ENCODE measurements at places on chromosomes 16 and 17. TPM values are rescaled to one million over a fixed set of nuclear protein-coding genes. Genes with fewer than 3 reads are reported as not detected.
A peak's percentile ranks its signal among the peaks of the same experiment; 100 is the strongest.

The LPCAT2 gene
- total RNA-seq, result 35.8 TPM

The GCGR gene
- not detected for total RNA-seq

The RNF222 gene
- total RNA-seq, result not detected

DNA sequence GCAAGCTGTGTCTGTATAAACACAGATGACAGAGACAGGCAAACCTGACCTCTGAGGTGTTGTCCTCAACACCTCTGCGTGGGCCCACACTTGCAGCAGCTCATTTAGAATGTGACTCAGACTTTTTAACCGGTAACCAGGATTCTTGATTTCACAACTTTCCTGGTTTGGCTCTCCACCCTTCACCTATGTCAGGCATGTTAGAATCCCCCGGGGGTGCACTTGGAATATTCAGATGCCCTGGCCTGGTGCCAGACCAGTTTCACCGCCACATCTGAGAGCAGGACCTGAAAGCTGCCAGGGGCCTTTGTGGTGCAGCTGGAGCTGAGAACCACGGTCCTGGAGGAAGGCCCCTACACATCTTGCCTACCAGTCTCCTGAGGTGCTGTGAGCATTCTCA lies 4.8 kb downstream of the DHODH start:
- peak; percentile 54 for DNase-seq

GRCh38 chr16:82133798-82134197 lies 36.2 kb downstream of the MPHOSPH6 start:
- no peak for DNase-seq

GRCh38 chr17:55587608-55588139 lies 76.4 kb upstream of the SMIM36 start:
- DNase-seq, result no peak

DNA sequence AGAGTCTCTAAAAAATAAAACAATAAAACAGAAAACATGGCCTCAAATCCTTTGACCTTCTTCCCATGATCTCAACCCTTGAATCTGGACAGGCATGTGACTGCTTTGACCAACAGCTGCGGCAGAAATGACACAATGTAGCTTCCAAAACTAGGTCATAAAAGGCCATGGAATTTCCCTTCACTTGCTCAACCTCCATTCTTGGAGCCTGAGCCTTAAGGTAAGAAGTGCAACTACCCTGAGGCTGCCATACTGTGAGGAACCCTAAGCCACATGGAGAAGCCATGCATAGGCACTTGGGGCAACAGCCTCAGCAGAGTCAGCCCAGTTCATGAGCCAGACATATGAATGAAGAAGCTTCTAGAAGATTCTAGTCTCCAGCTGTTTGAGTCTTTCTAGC lies 75.7 kb upstream of the BRD7 start:
- DNase-seq, result no peak

GRCh38 chr16:77070683-77071082 lies 120.3 kb upstream of the MON1B start:
- DNase-seq, result no peak

Measured in lower lobe of right lung (tissue), 2 donors.